ENCODE measurements at places on chromosomes 16 and 17.

GRCh38 chr16:78195797-78196196, 96.3 kb downstream of the WWOX start:
- no peak for DNase-seq

DNA sequence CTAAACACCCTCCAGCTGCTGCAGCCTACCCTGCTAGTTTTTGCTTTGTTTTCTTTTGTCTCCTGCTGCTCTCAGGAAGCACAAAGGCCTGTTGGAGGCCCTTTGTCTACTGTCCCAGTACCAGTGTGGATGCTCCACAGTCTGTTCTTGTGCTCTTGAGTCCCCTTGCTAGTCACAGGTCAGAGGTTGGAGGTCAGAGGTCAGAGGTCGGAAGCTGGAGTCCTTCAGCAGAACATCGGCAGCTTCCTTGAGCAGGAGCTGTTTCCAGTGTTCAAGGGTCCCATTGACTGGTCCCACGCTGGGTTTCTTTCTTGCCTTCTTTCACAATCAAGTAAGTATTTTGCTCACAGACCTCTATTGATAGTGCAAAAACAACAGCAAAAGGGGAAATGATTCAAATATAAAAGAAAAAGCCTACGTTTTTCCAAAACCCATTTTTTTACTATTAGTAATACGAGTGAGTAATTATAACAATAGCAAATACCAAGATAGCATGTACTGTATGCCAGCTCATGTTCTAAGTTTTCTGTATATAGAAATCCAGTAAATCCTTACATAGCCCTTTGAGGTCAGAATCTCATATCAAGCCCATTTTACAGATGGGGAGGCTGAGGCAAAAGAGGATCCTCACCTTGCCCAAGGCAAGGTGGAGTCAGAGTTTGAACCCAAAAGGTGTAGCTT, 10.9 kb upstream of the IL34 start:
- no peak for DNase-seq

GRCh38 chr17:6567528-6568183, 11.3 kb upstream of the PITPNM3 start:
- no peak for DNase-seq

DNA sequence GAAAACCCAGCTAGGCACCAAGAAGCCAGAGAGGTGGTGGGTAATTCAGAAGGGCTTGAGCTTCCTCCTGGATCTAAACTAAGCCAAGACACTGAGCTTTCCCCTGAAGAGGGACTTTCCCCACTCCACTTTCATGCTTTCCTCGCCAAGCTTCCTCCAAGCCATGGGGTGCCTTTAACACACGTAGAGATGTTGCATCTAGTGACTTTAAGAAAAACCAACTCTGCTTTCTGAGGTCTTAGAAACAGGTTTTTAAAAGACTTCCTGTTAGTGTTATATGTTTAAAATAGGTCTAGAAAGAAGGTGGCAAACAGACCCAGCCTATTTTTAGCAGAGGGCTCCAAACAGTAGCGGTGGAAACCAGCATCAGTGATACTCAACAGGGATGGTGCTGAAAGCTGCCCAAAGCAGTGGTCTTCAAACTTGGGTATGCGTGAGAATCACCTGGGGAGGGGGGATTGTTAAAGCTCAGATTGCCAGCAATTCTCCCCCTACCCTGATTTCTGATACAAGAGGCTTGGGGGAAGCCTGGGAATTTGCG, 585.6 kb downstream of the CDH13 start:
- no peak for DNase-seq

DNA sequence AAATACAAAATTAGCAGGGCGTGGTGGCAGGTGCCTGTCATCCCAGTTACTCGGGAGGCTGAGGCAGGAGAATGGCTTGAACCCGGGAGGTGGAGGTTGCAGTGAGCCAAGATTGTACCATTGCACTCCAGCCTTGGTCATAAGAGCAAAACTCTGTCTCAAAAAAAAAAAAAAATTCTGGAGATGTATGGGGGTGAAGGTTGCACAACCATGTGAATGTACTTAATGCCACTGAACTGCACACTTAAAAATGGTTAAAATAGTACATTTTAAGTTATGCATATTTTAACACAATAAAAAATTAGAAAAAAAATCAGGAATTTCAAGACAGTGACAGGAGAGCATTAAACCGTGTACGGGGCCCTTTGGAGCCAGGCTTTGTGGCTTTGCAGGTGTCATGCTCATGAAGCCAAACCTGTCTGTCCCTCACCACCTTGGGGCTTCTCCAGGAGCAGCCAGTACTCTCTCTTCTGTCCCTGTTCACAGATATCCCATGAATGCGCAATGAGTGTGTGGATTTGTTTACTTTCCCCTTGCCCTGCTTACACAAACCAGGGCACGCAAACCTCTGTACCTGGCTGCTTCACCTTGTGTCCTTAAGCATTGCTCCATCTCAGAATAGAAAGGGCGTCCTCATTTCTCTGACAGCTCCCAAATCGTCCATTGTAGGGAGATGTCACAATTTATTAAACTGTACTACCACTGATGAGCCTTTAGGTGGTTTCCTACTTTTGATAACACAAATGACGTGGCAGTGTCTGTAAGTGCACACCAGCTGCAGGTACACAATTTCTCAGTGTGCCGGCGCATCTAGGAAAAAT, 58.2 kb upstream of the CBX4 start:
- DNase-seq, result no peak

GRCh38 chr17:65228734-65229620, 91.8 kb downstream of the RGS9 start:
- no peak for DNase-seq

DNA sequence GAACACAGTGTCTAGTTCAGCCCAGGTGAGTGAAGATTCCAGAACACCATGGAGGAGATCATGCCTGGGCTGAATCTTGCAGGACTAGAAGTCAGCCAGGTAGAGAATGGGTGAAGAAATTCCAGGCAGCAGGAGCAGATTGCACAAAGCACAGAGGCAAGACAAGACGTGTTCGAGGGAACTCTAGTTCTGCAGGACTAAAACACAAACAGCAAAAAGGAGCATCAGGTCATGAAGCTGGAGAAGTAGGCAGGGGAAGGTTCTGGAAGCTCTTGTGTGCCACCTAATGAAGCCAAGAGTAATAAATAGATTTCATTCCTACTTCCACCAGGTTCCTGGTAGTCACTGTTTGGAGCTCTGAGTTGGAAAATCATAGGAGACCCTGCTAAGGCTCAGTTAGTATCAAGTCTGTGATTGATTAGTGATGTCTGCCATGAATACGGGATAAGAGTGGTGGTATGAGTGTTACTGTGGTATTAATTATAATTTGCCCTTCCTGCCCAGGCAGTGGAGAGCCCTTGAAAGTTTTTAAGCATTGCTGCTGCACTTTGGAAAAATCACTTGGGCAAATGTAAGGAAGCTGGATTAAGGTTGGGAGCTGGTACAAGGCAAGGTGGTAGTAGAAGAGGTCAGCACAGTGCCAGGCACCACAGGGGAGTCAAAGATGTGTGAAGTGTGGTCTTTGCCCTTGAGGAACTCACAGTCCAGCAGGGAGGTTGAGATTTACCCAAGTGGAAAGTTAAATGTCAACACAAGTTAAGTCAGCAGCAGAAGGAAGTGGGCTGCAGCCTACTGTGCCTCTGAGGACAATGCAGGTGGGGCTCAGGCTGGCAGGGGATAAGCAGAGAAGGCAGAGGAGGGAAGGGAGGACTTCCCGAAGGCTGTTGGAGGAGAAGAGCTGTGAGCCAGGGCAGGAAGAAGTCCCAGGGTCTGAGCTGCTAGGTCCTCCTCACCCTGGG, 13.5 kb upstream of the FOXN1 start:
- DNase-seq, result no peak

GRCh38 chr17:21508211-21508610, 132.1 kb downstream of the KCNJ12 start:
- DNase-seq, result no peak

DNA sequence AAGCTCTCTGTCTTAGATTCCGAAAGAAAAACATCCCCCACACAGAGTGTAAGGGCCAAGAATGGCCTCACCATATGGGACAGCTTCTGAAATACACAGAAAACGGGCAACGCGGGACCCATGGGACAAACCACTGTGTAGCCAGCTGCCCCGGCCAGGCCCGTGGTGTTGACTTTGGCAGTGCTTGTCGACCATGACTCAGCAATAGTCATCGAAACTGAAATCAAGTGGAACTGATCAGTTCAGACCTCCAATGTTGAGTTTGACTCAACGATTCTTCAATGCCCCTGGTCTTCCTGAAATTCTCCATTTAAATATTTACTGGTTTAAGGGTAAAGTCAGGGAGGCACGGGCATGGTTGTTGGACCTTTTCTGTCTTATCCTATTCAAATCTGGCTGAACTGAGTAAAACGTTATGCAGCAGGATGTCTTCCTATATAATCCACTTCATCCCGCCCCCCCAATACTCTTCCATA, 27.5 kb downstream of the ZFHX3 start:
- no peak for DNase-seq

DNA sequence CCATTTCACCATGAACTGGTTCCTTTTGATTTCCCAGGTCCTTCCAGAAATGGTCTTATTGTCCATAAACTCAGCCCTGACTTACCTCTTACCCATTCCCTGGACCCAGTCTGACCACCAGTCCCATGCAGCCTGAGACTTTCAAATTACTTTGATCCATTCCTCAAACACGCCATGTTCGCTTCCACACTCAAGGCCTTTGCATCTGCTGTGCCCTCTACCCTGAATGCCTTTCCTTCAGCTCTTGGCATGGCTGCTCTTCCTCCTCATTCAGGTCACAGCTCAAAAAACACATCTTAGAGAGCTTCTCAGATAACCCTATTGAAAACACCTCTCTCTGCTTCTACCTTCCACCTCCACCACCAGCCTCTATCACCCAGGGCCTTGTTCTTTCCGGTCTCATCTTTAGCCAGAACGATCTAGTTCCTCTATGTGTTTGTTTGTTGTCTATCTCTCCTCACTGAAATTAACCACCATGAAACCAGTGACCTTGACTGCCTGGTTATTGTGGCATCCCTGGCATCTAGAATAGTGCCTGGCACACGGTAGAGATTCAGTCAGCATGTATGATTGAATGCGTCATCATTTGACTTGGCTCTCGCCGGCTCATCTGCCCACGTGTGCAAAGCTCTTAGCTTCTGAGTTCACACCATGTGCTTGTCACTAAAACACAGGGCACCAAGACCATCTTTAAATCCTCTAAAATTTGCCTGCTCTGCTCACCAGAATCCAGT, 12.8 kb downstream of the CRYM start:
- no peak for DNase-seq

GRCh38 chr16:17412791-17413190, 58.0 kb downstream of the XYLT1 start:
- DNase-seq, result no peak

- DNase-seq, result no peak
Measured at GRCh38 chr17:38460082-38460715, 31.9 kb downstream of the ARHGAP23 start.

- no peak for DNase-seq
Measured at GRCh38 chr17:42097691-42098631, at the start of gene ZNF385C. ZNF385C (minus strand) TSS chr17:42098473; CDS start chr17:42063056, 35,417 bp downstream.

- DNase-seq, result no peak
Measured at GRCh38 chr16:87297918-87298631, 19.1 kb downstream of the C16orf95 start.

DNA sequence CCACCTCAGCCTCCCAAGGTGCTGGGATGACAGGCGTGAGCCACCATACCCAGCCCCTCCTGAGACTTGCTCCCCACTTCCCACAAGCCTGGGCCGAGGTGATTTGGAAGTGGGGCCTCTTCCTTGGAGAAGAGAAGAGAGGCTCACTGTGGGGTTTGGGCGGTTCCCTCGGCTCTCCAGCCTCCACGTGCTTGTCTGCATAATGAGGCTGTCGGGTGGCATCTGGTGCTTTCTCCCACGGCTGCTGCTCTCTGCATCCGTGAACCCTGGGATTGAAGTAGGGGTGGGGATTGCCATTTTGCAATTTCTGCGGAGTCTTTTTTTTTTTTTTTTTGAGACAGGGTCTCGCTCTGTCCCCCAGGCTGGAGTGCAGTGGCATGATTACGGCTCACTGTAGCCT, 101.4 kb downstream of the RAP1GAP2 start:
- DNase-seq, result no peak

DNA sequence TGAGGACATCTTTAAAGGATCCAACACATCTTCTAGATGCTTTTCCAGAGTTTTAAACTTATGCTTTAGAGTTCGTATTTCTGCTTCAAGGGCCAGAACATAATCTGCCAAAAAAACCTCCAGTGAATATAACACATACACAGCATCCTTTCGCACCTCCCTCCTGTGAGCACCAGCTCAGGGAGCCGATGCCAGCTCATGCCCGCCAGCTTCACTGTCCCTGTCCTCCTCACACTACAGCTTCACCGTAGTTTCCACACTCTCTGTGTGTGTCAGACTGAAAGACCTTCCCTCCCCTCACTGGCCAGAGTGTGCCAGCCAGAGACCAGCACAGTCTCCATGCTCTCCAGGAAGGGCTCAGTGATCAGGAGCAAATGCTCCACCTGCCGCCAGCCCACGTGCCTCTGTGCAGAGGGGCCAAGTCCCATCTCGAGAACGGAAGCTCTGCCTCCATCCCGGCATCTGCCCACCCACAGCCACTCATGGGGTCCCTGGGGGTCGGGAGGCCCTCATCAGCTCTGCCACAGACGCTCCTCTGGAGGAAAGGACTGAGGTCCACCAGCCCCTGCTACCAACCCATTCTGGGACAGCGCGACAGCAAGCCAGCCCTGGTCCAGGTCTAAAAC, 40.8 kb downstream of the CCDC57 start:
- DNase-seq, result no peak

DNA sequence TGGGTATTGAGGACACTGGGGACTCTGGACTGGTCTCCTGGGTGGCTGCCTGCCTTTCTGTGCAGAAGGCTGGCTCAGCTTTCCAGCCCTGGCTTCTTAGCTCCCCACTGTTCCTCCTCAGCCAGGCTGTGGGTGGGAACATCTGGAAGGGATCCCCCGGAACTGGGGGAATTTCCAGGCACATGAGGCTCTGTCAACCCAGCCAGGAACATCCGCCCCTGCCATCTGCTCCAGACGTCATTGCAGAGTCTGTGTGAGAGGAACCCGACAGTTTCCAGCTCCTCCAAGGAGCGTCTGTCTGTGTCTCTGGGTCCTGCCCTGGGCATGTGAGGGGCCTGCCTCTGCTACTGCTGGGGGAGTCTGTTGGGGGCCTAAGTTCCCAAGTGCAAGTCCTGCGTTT, 36.2 kb upstream of the CRHR1 start:
- DNase-seq, result no peak

DNA sequence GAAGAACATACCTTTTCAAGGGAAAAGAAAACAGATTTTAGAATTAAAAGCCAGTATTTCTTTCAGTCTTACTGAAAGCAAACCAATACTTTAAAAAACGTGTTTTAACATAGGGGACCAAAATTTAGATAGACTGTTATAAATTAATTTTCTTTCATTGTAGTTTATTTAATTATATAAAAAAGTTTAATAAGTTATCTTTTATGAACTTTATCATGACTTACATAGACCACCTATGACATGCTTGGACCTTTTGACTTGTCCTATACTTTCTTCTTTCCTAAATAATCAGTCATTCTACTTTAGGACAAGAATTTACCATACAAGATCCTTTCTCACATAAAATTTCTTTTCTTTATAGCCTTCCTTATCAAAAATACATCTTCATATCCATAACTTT, 102.0 kb upstream of the HAS3 start:
- no peak for DNase-seq

All from omental fat pad (tissue), 4 donors.